ENCODE measurements at places on chromosomes 13 and 19.

DNA sequence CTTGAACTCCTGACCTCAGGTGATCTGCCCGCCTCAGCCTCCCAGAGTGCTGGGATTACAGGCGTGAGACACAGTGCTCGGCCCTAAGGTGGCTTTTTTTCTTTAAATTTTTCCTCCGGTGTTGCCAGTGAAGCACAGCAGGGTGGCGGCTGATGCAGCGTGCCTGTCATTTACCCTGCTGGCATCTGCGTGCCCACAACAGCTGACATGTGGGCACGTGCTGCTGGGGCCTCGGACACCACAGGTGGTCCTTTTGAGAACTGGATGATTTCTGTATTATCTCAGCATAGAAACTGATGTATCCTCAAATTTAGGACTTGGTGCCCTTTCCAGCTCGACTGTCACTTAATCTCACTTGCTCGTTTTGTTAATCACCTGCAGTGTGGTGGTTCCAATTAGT lies 31.2 kb upstream of the TEX29 start:
- H3K27me3 ChIP-seq: no peaks in the 10 kb centered on the region
- H3K4me1 ChIP-seq: peaks cover 3% of the 10 kb centered on the region
- no peak for DNase-seq
- no peak overlapping the region for H3K4me3 ChIP-seq

GRCh38 chr19:35279985-35280821 lies 2.1 kb upstream of the HAMP start:
- H3K4me1 ChIP-seq: peaks cover 3% of the 10 kb centered on the region
- no peak for DNase-seq
- peaks cover 40% of the 10 kb centered on the region for H3K36me3 ChIP-seq
- H3K27ac ChIP-seq: no peak overlapping the region

GRCh38 chr13:112802802-112803195 lies 113.0 kb downstream of the ATP11A start:
- DNase-seq: no peak
- no peak overlapping the region for H3K27ac ChIP-seq

- no peaks in the 10 kb centered on the region for H3K27me3 ChIP-seq
- no peak overlapping the region for H3K27ac ChIP-seq
Measured at GRCh38 chr13:69389899-69390298, 717.7 kb upstream of the ATXN8OS start.

DNA sequence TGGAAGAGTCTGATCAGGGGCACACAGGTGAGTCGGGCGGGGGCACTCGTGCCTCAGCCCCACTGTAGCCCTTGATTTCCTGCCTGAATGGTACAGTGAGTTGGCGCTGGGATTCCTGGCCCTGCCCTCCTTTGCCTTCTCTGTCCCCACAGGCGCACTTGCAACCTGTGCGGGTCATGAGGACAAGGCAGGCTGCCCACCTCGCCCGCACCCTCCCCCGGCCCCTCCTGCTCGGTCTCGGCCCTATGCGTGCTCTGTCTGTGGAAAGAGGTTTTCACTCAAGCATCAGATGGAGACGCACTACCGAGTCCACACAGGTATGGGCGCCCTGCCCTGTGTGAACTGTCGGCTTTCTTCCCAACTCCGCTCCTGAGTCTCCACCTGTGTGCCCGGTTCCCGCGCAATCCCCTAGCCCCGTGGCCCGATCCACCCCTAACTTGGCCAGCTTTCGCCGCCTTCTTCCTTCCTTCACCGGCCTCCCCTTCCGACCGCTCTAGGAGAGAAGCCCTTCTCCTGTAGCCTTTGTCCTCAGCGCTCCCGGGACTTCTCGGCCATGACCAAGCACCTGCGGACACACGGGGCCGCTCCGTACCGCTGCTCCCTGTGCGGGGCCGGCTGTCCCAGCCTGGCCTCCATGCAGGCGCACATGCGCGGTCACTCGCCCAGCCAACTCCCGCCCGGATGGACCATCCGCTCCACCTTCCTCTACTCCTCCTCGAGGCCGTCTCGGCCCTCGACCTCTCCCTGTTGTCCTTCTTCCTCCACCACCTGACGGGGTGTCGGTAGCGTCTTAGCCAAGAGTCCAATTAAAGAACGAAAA lies 1.6 kb upstream of the KMT2B start:
- H3K4me3 ChIP-seq: peak overlapping the region; percentile 91
- peaks cover 55% of the 10 kb centered on the region for H3K4me1 ChIP-seq
- H3K27ac ChIP-seq: peak overlapping the region; percentile 96
- peaks cover 28% of the 10 kb centered on the region for H3K36me3 ChIP-seq
- H3K27me3 ChIP-seq: peaks cover 7% of the 10 kb centered on the region
- DNase-seq: no peak

DNA sequence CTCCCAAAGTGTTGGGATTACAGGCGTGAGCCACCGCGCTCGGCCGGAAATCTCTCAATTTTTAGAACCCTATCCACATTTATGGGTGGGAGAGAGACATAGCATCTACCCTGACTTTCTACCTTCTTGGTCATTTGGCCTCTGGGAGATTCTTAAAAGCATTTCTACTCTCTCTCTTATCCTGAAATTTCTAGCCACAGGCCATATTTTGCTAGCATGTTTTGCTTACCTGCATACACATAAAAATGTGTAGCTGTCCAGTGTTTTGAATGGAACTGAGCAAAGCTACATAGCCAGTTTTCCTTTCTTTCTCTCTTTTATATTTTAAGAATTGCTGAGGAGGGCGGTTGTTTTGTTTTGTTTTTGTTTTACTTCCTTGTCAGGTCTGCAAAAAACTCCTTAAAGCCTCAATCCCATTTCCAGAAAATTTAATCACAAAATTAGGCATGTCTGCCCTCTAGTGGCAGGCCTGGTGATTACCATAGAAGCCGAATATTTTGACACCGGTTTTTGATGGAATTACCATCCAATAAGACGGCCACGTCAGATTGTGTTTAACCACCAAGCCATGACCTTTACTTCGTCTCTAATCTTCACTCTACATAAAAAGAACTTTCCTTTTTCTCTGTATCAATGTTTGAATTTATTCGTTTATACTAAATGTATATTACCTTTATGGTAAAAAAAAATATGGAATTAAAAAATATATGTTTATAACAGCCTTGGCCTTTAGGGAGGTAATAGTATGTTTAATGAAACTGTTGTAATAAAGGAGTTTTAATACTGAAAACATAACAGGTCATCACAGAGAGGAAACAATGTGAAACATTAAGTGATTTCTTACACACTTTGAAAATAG lies 34.4 kb upstream of the OXGR1 start:
- H3K27me3 ChIP-seq: peaks cover 34% of the 10 kb centered on the region
- H3K4me1 ChIP-seq: peaks cover 2% of the 10 kb centered on the region
- H3K4me3 ChIP-seq: no peak overlapping the region
- no peak overlapping the region for H3K27ac ChIP-seq

DNA sequence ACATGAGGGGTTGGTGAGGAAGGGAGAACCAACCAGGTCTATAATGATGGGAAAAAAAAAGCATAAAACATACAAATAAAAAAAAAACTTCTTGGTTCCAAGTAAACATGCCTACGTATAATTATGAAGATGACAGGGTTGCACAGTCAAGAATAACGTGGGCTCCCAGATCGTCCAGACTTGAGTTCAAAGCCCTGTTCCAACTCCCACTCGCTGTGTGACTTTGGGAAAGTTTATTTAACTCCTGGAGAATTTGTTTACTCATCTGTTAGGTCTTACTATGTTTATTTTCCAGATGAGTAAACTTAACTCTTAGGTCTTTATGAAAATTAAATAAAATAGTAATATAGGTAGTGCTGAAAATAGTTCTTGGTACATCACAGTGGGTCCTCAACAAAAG lies 13.8 kb downstream of the STARD13 start:
- no peak overlapping the region for H3K27ac ChIP-seq
- no peaks in the 10 kb centered on the region for H3K36me3 ChIP-seq
- no peak overlapping the region for H3K4me3 ChIP-seq
- DNase-seq: no peak
- H3K27me3 ChIP-seq: peaks cover 28% of the 10 kb centered on the region
- H3K4me1 ChIP-seq: no peaks in the 10 kb centered on the region

Data from effector memory CD8-positive, alpha-beta T cell (primary cell).